ENCODE measurements at places on chromosomes 7 and 10.

DNA sequence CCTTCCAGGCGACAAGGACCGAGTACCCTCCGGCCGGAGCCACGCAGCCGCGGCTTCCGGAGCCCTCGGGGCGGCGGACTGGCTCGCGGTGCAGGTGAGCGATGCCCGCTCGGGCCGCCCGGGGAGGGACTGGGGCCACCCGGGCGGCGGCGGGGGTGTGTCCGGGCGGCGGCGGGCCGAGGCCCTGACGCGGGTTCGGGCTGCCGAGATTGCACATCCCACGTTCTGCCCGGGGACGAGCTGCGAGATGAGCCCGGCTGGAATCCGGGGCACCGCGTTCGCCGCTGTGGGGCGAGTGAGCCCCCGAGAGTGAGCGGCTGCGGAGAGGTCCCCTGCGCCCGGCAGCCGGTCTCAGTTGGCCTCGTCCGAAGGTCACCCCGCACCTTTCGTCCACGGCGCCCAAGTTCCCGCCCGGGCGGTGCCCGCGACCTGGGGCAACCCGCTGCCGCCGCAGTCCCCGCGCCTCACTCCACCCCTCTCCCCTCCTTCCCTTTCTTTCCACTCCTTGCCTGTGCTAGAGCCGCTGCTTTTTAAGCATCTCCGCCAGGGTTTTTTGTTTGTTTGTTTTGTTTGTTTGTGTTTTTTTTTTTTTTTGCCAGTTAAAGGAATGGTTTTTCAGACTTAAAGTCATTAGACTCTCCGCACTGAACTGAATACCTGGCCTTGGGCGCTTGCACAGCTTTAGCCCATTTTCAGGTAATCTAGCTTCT is 515 bp downstream of the RALA start:
- no peak for DNase-seq

GRCh38 chr10:27660268-27660667 is 85.4 kb downstream of the MKX start:
- DNase-seq, result no peak

- no peak for DNase-seq
These were observed 2.1 kb downstream of the TRDMT1 start for GRCh38 chr10:17199351-17199804.

DNA sequence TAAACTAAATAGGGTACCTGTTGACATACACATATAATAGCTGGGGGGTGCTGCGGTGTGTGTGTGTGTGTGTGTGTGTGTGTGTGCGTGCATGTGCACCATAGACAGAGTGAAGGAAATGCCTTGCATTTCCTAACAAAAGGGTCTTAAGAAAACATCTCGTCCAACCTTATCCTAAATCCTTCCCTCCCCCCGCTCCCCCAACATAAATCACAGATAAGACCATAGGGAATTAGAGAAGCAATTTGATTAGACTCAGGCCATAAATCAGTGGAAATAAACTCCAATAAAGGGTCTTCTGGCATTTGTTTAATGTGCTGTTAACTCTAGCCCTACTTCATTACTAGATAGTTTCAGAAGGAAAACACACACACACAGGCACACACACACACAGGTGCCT is 148.5 kb downstream of the PPP1R17 start:
- DNase-seq, result no peak

GRCh38 chr7:132073920-132074589 is 502.2 kb downstream of the PLXNA4 start:
- DNase-seq, result no peak

- no peak for DNase-seq
These were observed 130.5 kb downstream of the KLF6 start for GRCh38 chr10:3654496-3654895.

DNA sequence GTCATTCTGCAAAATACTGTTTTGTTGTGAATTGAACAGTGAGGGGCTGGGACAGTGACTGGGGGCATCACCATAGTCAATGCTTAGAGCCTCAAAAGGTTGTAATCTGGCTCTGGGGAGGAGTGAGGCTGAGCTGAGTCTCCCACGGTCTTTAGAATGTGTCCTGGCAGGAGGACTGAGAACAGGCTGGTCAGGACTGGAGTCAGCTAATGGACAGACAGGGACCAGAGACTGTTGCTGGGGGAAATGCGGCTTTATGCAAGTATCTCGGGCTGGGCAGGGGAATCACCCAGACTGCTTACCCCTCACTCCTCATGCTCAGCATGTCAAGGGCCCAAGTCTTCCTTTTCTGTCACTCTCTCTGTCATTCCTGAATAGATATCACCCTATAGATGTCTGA is 346.5 kb downstream of the TYW1 start:
- no peak for DNase-seq

- no peak for DNase-seq
These were observed 23.9 kb upstream of the CYCS start for GRCh38 chr7:25148772-25149575.

GRCh38 chr7:140230516-140230860 is 53.7 kb upstream of the KDM7A start:
- no peak for DNase-seq

DNA sequence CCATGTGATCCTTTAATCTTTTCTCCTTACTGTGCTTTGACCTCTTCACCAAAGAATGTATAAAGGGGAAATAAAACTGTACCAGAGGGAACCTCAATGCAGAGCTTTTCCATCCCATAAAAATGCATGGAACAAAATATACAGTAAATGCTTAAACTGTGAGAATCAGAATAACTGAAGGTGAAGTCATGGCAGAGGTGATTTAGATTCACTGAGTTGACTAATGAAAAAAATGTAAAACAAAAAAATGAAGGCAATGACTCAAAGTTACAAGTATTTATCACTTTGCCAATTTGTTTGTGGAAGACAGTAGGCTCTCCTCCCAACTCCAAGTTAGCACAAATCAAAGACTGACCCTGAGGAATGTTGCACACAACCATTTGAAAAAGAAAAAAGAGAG is 1331.6 kb upstream of the SORCS1 start:
- peak; percentile 12 for DNase-seq

DNA sequence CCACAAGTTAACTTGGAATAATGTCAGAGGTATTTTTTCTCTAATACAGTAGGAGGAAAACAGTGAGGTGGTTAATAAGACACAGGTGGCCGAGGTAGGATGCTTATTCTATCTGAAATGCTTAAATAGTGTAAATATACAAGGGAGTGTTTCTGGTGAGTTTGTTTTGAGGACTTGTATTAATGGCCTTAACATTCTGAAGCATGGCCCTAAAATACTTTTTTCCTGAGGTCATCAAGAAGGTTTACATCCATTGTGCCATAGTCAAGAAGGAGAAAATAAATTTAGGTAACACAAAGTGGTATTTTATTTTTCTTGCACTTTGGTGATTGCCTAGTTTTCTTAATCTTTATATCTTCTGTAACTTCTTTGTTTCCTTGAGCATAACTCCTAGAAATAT is 18.8 kb downstream of the GNAI1 start:
- no peak for DNase-seq

DNA sequence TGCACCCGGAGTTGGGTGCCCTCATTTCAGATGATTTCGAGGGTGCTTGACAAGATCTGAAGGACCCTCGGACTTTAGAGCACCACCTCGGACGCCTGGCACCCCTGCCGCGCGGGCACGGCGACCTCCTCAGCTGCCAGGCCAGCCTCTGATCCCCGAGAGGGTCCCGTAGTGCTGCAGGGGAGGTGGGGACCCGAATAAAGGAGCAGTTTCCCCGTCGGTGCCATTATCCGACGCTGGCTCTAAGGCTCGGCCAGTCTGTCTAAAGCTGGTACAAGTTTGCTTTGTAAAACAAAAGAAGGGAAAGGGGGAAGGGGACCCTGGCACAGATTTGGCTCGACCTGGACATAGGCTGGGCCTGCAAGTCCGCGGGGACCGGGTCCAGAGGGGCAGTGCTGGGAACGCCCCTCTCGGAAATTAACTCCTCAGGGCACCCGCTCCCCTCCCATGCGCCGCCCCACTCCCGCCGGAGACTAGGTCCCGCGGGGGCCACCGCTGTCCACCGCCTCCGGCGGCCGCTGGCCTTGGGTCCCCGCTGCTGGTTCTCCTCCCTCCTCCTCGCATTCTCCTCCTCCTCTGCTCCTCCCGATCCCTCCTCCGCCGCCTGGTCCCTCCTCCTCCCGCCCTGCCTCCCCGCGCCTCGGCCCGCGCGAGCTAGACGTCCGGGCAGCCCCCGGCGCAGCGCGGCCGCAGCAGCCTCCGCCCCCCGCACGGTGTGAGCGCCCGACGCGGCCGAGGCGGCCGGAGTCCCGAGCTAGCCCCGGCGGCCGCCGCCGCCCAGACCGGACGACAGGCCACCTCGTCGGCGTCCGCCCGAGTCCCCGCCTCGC is at the start of gene EGFR:
Gene EGFR (plus strand): TSS at position 657 of the 830 bp plus-strand sequence. CDS start 261 bp downstream, outside the sequence.
- peak; percentile 61 for DNase-seq

GRCh38 chr7:78148166-78148894 is 349.8 kb downstream of the PHTF2 start:
- DNase-seq, result peak; percentile 2

DNA sequence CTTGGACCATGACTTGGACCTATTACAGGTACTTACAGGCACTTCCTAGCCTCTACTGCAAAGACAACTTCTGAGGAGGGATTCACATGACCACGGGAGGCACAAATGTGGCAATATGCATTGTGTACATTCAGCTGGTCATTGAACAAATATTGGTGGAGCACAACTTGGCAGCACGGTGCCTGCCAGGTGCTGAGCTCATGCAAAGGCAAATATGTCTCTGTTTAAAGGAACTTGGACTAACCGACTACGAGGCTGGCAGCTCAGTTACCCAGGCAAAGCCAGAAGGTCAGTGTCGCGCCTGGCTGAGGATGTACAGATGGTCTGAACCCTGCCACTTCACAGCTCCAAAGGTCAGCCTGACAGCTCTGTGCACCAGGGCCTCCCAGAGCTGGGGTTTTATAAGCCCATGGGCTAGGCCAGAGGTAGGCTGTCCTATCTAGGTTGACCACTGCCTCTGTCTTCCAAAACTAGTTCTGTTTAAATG is 6.1 kb downstream of the DENND11 start:
- peak; percentile 73 for DNase-seq

GRCh38 chr7:86814661-86815379 is 171.1 kb downstream of the GRM3 start:
- peak; percentile 10 for DNase-seq

- DNase-seq, result no peak
These were observed 189.7 kb downstream of the TCF7L2 start for GRCh38 chr10:113139699-113140098.

GRCh38 chr7:5634107-5634950 is 147.1 kb downstream of the RNF216 start:
- DNase-seq, result no peak

GRCh38 chr10:132388891-132389432 is 8.0 kb upstream of the PWWP2B start:
- no peak for DNase-seq

DNA sequence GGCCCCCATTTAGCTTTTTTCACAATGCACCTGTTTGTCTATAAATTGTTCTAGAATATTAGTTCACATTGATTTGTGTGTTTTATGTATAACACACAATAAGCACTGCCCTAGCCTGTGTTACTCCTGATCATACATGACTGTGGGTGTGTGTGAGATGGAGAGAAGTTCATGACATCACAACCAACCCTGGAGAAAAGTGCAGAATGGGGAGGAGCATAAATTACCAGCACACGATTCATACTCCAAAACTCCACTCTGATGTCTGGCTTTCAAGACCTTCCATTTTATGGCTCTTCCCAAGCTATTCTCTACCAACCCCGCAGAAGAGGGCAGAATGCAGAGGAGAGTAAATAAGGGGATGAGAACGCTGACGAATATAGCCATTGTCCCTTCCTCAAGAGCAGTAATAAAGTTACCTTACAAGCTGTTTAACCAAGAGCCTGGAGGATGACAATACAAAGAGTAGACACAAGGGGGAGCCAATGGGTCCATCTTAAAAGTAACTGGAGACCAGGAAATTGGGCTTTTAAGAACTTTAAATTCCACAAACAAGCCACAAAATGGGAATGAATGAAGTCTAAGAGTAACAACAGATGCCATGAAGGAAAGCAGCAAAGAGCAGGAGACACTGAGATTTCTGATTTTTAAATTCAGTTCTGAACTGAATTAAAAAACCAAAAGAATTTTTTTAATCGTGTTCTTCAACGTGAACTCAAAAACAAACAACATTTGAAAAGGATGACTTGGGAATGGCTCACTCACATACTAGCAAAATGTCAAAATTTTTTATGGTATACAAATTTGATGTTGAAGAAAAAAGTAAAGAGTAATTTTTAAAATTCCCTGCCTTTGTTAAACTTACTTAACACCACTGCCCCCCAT is 159.6 kb downstream of the PARD3 start:
- peak; percentile 78 for DNase-seq

GRCh38 chr10:119357412-119358151 is 150.2 kb downstream of the GRK5 start:
- no peak for DNase-seq

GRCh38 chr7:55548295-55548731 is 24.0 kb downstream of the VOPP1 start:
- no peak for DNase-seq

DNA sequence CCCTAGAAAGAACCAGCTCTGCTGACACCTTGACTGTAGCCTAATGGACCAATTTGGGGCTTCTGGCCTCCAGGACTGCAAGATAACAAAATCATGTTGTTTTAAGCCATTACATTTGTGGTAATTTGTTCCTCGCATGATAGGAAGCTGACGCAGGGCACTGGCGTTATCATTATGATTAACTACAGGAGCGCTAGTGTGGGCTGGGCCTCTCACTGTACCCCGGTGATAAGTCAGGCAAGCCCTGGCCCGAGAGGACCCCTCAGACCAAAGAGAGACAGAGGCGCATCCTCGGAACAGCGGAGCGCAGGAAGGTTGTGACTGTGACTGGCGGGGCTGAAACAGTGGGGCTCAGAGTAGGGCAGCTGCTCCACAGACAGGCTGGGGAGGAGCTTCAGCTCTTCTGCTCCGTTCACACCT is 150.3 kb upstream of the CHST15 start:
- no peak for DNase-seq

- DNase-seq, result no peak
These were observed 221.6 kb upstream of the SEMA3E start for GRCh38 chr7:83870515-83870914.

DNA sequence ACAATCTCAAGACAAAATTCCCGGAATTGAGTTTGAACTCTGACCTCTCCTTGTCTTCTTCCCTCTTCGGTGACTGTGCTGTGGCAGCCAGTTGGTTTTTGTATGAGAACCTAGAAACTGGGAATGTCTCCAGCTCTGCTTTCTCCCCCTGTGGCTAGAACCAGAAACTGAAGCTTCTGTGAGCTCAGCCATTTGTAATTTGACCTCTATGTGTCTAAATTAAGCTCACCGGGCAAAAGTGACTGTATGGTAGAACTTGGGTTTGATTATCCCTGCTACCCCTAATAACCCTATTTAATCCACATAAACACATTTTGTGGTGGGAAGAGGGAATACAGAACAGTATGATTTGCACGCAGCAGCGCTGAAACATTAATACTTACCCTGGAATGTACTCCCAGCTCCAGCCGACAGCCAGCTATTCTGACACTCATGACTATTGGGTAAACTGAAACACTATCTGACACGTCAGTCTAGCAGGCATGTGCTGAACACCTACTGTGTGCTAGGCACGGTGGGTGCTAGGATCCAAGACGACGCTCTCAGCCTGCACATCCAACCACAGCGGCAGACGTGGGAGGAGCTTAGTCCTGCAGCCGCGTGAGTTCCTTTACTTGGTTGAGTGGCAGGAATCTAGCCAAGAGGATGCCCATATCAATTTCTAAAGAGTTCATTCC is 324.8 kb downstream of the SFMBT2 start:
- DNase-seq, result no peak

- DNase-seq, result no peak
These were observed 447.1 kb downstream of the MDFIC start for GRCh38 chr7:115368998-115369397.
